Activated CD4-positive, alpha-beta T cell treated with anti-CD3 and anti-CD28 coated beads, Interleukin-2, amount 50 U/mL, for 24 hours (primary cell): ENCODE measurements at places on chromosomes 3 and 15.

DNA sequence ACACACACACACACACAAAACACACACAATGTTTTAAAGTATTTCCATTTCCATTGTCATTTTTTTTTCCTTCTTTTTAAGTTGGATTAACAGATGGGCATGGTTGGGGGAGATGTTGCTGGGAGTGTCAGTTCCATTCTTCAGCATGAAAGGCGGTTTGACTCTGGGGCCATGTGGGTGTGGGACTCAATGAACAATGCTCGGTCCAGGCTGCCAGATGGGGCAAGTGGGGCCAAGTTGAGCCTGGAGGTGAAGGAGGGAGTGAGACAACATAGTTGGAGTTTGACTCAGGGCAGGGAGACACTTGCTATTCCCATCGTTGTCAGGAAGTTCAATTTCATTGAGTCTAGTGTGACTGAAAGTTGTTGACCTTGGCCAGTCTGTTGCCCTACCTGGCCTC lies 125.3 kb downstream of the TLE3 start:
- DNase-seq: no peak

DNA sequence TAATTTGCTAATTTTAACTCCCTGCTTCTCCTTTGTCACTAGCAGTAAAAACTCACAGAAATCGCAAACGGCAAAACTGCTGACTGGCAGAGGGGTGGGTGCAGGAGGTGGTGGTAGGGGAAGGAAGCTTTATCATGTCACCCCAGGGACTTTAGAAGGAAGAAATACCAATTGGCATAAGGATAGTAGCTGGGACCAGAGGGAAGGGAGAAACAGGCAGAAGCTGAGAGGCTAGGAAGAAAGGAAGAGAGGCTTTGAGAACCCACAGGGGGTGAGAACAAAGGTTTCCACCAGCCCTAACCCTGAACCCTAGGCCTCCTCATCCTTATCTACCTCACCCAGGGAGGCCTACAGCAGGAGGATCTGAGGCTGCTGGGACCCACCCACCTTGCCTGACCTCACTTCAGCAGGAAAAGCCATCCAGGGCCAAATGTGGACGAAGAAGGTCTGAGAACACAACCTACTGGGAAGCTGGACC lies 10.7 kb downstream of the ITGB5 start:
- no peak for DNase-seq

DNA sequence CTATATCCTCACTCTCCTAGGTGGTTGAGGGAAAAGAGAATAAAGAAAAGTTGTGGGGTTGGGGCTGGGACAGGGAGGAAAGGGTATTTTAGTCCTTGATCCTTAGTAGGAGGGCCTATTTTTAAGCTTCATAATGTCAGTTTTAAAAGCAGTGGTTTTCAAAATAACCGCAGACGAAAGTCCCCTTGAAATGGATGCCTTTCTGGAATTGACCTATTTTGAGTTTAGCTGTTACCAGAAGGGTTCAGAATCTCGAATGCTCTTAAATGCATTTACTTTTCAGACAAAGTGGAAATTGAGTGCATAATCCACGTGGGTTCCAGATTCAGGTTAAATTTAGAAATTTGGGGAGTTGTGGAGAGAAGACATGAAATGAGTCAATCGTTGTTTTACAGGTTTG lies 16.6 kb downstream of the MAP2K1 start:
- no peak for DNase-seq

DNA sequence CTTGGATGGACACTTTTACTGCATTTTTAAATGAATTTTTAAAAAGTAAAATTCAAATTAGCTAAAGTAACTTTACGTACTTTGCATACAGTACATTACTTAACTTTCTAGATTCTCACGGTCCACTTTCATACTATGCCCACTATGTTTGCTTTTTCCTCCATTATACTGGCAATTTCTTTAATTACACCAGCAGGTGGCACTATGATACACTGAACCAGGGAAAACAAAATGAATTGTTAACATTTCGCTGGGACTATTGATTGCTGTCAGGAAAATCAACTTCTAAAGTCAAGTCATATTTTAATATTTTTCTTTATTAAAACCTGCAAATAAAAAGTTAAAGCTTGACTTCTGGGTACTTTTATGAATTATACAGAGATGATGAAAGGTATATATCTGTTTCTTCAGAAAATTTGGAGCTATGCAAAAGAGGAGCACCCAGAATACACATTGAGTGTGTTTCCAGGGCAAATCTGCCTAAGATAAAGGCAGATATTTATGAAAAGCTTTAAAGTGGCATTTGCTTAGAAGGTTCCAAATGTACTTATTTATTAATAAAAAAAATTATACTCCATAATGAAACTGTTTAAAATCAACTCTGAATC lies 21.8 kb upstream of the POU1F1 start:
- DNase-seq: peak; percentile 9

- no peak for DNase-seq
These were observed 342.5 kb upstream of the TGFBR2 start for GRCh38 chr3:30263925-30264313.

- no peak for DNase-seq
These were observed 83.4 kb downstream of the ATP1B3 start for GRCh38 chr3:141959589-141960554.

DNA sequence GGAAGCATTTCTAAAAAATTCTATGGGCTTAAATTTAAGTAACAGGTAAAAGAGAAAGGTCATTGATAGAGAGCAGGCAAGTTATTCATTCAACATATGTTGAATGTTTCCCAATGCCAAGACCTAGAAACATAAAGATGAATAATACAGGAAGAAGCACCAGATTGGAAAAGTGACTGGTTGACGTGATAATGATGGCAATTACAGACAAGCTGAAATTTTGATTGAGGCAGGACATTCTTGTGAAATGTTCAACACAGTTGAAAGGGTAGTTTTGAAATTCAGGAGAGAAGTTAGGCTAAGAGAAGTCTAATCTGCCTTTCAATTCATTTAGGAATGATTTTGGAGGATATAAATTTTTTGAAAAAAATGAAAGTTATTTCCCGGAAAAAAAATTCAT lies 536.3 kb upstream of the NAALADL2 start:
- no peak for DNase-seq

DNA sequence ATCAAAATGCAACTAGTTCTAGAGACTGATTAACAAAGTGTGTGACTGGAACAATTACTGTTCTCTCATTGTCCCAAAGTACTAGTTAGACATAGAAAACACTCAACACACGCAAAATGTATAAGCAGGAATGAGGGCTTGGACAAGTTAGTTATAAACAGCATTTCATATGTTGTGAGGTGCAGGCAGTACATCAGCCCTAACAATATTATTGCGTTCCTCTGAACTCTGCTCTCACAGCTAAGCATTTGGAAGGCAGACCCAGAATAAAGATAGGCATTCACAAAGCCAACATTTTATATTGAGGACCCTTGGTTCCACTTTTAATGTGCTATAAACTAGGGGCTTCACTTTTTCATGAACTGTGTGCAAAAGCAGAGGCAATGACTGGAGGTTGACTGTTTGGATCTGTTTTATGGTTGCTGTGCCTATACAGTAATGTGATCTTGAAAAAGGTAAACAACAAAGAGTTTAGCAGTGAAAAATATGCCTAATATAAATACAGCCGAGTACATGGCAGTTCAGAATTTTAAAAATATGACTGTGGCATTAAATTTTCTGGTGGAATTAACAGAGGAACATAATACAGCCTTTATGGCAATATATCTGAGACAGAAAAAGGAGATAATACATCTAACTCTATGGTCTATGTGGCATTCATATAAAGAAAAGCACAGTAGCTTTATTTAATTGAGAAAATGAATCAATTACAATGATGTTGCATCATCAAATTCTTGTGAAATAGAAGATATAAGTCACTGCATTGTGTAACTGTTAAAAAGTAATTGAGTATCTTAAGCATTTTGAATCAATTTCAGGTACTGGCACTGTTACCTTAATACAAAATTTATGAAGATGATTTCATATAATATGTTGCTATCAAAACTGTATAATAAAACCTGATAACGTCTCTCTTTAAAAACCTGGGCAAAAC lies 80.0 kb upstream of the SKOR1 start:
- no peak for DNase-seq

- DNase-seq: peak; percentile 31
These were observed 436 bp downstream of the ADPGK start for GRCh38 chr15:72783004-72783639.

GRCh38 chr3:24683633-24684384 lies 189.2 kb upstream of the THRB start:
- no peak for DNase-seq

GRCh38 chr3:192487033-192487432 lies 240.3 kb downstream of the FGF12 start:
- DNase-seq: no peak

DNA sequence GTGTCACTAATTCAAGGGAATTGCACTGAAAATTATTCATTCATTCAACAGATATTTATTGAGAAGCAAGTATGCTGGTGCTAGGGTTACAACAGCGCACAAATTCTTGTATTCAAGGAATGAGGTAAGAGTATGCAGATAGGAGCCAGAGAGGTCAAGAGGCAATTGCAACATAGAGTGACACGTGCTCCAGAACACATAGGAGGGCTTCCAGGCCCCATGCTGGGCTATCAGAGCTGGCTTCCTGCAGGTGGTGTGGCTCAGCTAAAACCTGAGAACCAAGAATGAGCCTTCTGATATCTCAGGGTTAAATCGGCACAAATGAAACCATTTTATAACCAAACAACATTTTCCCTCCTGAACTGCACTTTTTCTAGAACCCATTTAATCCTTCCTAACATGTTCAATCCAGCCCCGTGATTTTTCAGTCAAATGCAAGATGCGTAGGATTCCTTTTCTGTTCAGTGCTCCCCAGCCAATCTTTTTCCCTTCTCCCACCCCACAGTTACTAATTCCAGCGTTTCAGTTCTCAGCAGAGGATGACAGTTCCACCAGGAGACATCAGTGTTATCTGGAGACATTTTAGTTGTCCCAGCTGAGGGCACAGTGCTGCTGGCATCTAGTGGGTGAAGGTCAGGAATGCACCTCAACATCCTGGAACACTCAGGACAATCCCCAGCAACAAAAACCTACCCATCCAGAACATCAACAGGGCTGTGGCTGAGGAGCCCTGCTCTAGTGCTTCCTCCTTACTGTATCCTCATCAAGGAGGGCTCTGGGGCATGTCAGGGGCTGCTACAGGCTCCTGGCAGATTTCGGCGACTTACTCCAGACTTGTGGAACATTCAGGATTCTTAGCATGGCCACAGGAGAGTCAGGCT lies 13.1 kb downstream of the CCR5AS start:
- no peak for DNase-seq

DNA sequence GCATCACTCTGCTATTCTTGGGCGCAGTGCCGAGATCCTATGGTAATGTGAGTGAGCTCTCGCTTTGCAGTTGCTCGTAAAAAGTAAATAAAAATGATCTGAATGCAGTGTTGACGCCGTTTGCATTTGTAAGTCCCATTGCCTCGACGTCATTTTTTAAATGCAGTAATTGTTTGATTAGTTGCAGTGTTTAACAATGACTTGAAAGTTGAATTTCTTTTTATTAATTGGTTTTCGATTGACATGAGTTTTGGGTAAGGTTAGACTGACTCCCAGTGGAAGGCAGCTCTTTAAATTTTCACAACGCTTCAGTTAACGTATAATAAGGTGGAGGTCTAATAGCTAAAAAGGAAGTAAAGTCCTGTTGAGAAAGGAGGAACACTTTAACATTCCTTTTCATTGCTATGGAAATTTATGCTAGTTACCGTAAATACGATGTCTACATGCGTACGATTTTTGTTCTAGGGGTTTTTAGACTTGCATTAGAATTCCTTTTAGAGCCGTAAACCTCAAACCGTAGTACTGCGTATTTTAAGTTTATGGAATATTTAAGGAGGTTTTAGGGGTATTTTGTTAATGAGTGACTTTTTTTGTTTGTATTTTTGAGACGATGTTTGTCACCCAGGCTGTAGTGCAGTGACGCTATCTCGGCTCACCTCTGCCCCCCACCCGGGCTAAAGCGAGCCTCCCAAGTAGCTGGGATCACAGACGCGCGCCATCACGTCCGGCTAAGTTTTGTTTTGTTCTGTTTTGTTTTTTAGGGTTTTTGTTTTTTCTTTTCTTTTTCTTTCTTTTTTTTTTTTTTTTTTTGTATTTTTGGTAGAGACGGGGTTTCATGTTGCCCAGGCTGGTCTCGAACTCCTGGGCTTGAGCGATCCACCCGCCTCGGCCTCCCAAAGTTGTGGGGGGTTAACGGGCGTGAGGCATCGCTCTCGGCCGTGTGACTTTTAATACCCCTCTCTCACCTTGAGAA lies 1.4 kb downstream of the MORF4L1 start:
- no peak for DNase-seq

DNA sequence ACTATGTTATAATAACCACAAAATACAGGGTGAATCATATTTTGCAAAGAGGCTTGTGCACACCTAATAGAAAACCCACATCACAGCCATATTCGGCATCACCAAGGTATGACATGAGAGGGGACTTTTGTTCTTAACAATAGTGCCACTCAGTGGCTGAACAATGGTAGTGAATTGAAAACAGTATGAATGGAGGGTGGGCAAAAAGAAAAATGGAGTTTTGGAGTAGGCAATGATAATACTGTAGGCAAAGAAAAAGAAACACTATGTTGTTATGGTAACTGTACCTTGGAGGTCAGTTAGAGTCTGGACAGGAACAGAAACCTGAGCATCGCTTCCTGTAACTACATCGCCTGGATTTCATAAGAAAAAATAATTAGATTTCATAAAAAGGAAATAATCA lies 348.6 kb downstream of the PLCL2 start:
- no peak for DNase-seq

GRCh38 chr3:65398953-65399352 lies 639.8 kb downstream of the MAGI1 start:
- DNase-seq: no peak

- DNase-seq: no peak
These were observed 3.5 kb downstream of the EIF4A2 start for GRCh38 chr3:186786922-186787321.

- DNase-seq: no peak
These were observed 8.8 kb downstream of the GPR87 start for GRCh38 chr3:151307583-151308488.

DNA sequence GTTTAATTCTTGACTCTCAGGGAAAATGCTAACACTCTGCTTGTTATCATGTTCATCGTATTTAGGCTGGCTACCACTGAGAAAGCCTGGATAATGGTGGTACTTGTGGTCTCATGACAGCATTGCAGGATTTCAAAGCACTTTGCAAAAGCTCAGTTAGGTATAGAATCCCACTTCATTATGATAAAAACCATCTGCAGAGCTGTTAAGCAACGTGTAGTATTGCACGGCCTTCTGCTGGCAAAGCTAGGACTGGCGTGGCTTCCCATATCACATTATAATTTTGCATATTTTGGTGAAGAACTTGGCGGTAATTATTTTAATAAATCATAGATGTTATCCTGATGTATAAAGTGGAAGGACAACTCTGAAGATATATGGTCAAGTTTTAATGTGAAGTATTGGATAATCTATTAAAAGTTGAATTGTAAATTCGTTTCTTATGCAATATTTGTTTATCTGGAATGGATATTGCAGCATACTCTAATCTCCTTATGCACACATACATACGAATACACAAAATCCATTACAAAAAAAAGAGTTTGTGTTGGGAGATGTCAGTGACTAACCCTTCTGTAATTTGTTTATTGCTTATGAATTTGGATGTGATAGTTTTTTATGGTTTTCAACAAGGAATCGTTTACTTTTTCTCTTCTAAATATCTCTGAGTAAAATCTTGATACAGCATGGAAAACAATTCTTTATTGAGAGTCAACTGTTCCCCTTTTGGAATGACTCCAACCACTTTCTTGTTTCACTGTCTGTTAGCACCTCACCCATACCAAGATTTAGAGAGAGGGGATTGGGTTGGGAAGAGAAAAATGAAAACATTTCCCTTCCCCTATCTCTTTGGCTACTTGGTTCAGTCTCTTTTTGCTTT lies 9.2 kb downstream of the RAB8B start:
- DNase-seq: no peak
